Frontal cortex (tissue), 4 donors: ENCODE measurements at places on chromosomes 4 and X. TPM values are rescaled to one million over a fixed set of nuclear protein-coding genes. Genes with fewer than 3 reads are reported as not detected.

DNA sequence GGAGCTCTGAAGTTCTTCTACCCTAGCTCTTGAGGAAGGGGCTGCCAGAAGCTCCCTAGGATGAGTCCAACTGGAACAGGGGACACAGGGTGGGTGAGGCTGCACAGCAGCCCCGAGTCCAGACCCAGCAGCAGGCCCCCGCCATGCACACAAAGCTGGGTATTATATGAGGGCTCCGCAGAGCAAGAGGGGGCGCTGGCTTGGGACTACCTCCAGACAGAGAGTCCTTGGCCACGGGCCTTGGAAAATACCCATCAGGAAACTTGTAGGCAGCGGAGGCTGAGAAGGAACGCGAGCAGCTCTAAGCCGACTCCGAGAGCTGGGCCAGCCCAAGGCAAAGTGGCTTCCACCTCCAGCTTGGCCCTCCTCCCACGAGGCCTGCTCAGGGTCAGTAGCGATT, 8.1 kb downstream of the HCFC1 start:
- DNase-seq: no peak

GRCh38 chr4:124953486-124953885, 241.0 kb upstream of the ANKRD50 start:
- no peak for DNase-seq

DNA sequence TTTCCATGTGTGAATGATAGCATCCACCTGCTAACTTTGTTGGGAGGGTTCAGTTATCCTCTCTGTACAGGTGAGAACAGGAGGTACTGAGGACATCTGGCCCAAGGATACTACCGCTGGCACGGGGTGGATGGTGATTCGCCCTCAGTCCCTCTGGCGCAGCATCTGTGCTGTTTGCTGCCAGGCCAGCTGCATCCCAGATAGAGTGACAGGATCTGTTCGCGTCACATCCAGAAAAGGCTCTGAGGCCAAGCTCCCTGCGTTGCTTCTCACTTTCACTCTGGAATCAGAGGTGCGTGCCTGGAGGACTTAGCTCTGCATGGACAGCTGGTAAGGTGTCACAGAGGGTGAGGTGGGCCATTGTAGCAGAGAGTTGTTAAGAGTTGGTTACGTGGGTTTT, 95.4 kb downstream of the TBL1X start:
- no peak for DNase-seq

DNA sequence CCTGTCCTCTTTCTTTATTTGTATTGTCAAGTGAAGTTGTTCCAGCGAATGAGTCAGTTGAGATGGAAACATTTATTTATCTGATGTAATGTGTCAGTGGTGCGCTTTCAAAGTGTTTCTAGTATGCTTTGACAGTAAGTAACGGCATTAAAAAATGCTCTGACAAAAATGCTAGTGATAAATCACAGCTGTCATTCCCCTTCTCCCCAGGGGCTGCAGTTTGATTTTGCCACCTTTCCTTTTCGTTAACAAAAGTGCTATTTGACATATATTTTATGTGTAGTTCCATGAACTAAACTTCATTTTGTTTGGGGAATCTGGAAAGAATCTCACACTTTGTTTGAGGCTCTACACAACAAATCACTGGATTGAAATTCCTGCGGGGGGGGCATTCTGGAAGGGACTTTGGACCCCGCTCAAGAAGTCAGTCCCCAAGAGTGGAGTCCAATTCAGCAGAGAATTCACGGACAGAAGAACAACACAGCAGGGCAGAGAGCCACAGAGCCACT, 7.6 kb upstream of the TBC1D19 start:
- no peak for DNase-seq

Gene NPY5R
- total RNA-seq: 39.5 TPM

DNA sequence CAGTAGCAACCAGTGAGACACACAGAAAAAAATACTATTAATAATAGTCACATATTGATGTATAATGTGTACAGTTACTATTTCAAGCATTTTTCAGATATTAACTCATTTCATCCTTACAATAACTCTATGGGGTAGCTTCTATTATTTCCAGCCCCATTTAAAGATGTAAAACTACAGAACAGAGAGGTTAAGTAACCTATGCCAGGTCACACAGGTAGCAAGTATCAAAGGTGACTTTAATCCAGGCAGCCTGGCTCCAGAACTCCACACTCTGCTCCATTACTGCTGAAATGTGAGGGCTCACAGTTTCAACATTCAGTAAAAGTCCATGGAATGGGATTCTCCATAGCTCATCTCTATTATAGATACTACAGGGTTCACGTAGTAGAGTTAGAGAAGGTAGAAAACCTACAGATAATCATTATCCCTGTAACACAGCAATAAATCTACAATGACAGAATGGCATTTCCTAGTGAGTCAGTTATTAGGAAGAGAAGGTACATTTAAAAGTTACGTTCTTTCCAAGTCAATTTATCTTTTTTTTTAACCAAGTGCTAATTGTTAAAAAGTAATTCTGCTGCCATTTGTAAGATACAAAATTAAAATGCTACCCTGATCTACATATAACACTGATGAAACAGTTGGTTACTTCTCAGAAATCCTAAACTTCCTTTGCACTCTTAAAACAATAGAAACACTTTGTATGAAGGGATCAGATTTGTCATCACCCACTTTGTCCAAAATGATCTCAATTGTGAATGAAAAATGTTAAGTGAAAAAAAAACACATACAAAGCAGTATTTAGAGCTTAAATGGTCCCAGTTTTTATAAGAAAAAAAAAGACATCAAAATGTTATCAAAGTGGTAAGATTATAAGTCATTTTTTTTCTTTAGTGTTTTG, 18.7 kb downstream of the RELL1 start:
- DNase-seq: no peak

GRCh38 chr4:107740381-107740780, 20.3 kb upstream of the PAPSS1 start:
- no peak for DNase-seq

Gene TAF7L
- total RNA-seq: 0.41 TPM

DNA sequence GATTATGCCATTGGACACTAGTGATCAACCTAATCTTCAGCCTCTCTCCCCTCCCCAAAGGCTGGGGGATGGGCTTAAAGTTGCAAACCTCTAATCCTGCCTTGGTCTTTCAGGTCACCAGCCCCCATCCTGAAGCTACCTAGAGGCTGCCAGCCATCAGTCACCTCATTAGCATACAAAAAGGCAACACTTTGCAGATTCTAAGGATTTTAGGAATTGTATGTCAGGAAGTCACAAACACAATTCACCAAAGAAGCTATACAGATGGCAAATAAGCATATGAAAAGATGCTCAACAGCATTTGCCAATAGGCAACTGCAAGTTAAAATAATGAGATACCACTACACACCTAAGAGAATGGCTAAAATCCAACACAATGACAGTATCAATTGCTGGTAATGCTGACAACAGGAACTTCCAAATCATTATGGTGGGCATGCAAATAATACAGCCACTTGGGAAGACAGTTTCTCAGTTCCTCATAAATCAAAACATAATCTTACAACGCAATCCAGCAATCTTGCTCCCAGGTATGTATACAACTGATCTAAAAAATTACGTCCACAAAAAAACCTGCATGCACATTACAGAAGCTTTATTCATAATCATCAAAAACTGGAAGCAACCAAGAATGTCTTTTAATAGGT, 9.0 kb upstream of the PIM2 start:
- no peak for DNase-seq

- no peak for DNase-seq
Observed at GRCh38 chrX:39952989-39953388, 144.8 kb downstream of the BCOR start.

DNA sequence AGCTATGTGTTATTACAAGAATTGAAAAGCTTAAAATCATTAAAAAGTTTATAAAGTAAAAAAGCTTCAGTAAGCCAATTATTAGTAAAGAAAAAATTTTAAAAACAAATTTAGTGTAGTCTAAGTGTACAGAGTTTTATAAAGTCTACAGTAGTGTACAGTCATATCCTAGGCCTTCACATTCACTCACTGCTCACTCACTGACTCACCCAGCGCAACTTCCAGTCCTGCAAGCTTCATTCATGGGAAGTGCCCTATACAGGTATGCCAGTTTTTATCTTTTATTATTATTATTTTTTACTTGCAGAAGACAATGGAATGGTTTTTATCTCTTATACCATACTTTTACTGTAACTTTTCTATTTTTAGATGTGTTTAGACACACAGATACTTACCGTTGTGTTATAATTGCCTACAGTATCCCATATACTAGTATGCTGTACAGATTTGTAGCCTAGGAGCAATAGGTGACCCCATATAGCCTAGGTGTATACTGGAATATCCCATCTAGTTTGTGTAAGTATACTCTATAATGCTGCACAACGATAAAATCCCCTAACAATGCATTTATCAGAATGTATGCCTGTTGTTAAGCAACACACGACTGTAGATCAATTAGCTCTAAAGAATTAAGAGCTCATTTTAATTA, 230.7 kb downstream of the DCLK2 start:
- no peak for DNase-seq

GRCh38 chrX:104130808-104131207, 18.5 kb downstream of the ZCCHC18 start:
- DNase-seq: no peak

- no peak for DNase-seq
Observed at GRCh38 chr4:167509551-167509950, 275.3 kb upstream of the SPOCK3 start.

Gene RAB39B
- 30.6 TPM for total RNA-seq

Gene PPP1R2C
- not detected for total RNA-seq

DNA sequence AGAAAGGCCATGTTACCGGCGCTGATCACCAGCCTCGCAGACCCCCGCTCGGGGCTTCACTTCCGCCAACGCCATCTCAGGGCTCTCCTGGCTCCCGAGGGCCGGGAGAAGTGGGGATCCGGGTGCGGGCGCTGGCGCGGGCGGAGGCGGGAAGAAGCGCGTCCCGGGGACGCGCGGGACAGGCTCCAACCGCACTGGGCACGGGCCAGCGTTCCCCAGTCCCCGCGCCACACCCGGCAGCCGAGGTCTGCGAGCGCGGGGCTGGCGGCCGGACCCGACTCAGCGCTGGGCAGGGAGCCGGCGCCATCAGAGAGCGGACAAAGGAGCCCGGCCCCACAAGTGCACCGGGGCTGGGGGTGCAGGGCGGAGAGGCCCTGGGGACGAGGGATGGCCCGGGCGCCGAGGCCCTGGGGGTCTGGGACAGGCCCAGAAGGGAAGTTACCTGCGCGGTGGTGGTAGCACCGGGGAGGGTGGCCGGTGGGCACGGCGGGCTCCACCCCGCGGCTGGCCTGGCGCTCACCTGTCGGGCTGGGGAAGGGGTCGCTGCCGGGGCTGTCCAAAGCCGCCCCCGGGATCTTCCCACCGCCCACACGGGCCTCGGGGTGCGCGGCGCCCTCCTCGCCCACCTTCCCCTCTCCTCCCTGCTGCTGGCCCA, 449 bp downstream of the CTPS2 start:
- DNase-seq: peak; percentile 25

DNA sequence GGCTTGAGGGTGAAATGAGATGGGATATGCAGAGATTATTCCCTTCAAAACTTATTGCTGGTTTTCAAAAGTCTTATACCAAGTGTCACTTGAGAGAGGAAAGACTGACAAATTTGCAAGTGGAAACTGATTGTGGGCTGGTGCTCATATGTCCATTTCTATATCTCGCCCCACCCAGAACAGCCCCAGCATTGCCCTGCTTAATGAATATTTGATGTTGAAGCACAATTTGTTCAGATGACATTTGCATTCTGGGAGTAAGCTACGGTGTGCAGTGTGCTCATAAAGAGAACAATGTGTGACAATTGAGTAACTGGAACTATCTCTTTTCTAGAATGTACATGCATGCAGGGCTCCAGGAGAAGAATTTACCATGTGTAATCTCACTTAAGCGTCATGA, 223.5 kb upstream of the TRPC5 start:
- DNase-seq: no peak

DNA sequence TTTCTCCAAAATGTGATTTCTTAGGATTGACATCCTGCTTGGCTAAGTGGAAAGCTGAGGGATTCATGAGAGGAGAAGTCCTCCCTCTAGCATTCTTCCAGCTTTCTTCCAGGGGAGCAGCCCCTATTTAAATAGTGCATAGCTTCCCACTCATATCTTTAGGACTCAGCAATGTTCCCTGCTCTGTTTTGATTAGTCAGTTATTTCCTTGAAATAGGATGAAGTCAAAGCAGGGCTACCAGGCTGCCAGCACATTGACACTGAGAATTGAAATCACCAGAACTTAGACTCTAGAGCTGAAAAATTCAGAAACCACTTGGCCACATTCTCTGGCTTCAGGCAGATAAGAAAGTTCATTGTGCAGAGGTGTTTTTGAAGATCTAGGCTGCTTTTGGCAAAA, 74.7 kb upstream of the SMAD1 start:
- no peak for DNase-seq

DNA sequence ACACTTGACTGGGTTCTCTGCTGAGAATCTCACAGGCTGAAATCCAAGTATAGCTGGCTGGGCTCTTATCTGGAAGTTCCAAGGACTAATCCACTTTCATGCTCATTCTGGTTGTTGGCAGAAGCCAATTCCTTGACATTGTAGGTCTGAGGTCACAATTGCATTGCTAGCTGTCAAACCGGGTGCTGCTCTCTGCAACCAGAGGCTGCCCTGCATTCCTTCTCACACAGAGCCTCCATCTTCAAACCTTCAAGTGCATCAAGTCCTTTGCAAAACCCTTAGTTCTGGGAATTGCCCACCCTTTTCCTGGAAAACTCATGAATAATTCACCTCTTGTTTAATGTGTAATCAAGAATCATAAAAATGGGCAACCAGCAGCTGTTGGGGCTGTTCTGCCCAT, 404.2 kb downstream of the KCNIP4 start:
- DNase-seq: no peak

Gene CTAG2
- total RNA-seq: not detected

DNA sequence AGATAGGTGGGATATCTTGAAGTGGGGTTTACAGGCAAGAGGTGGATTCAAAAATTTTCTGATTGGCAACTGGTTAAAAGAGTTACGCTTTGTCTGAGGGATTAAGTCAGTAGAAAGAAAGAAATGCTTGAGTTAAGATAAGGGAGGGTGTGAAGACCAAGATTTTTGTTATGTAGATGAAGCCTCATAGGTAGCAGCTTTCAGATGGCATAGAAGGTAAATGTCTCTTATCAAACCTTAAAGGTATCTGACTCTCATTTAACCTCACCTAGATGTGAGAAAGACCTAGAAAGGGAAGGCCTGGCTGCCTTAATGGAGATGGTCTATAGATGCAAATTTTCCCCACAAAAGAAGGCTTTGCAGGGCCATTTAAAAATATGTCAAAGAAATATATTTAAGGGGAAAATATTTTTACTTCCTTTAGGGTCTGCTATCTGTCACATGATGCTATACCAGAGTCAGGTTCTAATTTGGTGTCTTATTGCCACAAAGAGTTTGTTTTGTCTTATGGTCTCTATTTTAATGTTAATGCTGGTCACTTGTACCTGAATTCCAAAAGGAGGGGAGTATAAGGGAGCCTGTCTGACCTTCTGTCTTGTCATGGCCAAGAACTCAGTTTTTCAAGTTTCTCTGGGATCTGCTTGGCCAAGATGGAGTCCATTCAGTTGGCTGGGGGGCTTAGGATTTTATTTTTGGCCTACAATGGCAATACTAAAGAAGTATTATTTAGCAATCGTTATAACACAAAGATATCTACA, 699.1 kb upstream of the AMOT start:
- DNase-seq: no peak

Gene KLHL15
- total RNA-seq: 36.3 TPM
